ENCODE measurements at places on chromosomes 3 and 15. TPM values are rescaled to one million over a fixed set of nuclear protein-coding genes. Genes with fewer than 3 reads are reported as not detected.
A peak's percentile ranks its signal among the peaks of the same experiment; 100 is the strongest.

TIMMDC1 gene
- 113 TPM for polyA plus RNA-seq

MME gene
- 385 TPM for polyA plus RNA-seq

ECE2 gene
- 0.10 TPM for polyA plus RNA-seq

ERC2 gene
- polyA plus RNA-seq, result 4.0 TPM

GHSR gene
- not detected for polyA plus RNA-seq

MESP1 gene
- polyA plus RNA-seq, result 1.8 TPM

PAQR9 gene
- 0.68 TPM for polyA plus RNA-seq

CFAP161 gene
- polyA plus RNA-seq, result not detected

TGM5 gene
- not detected for polyA plus RNA-seq

CADM2 gene
- 0.44 TPM for polyA plus RNA-seq

NFKBIZ gene
- polyA plus RNA-seq, result 11.3 TPM

TGM4 gene
- 0.13 TPM for polyA plus RNA-seq

AP3B2 gene
- polyA plus RNA-seq, result 4.5 TPM

CNTN4 gene
- 28.0 TPM for polyA plus RNA-seq

SH3GL3 gene
- 10.4 TPM for polyA plus RNA-seq

GPR149 gene
- not detected for polyA plus RNA-seq

GRCh38 chr3:47404955-47405790 lies 24.4 kb downstream of the PTPN23 start:
- DNase-seq, result no peak

DNA sequence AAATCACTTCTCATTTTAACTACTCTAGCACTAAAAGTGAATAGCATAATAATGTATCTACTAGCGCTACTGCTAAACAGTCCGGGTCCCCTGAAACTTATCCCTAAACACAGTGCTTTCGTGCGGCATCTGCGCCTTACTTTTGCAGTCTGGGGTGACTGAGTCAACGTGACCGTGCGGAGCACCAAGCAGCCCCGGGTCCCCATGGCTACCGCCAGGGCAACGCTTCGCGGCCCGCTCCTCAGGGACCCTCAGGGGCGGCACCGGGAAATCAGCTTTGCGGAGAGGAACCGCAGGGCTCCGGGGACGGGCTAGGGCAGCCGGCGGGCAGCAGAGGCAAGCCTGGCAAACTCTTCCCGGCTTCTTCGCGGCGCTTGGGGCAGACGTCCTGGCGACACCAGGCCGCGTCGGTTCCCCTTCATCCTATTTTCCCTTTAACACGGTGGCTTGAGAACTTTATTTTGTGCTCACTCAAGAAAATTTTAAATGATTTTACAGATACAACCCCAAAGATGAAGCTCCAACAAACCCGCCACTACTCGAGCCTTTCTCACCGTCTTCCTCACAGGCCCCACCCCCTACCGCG lies 757 bp upstream of the DIPK2A start:
- peak; percentile 57 for DNase-seq

DNA sequence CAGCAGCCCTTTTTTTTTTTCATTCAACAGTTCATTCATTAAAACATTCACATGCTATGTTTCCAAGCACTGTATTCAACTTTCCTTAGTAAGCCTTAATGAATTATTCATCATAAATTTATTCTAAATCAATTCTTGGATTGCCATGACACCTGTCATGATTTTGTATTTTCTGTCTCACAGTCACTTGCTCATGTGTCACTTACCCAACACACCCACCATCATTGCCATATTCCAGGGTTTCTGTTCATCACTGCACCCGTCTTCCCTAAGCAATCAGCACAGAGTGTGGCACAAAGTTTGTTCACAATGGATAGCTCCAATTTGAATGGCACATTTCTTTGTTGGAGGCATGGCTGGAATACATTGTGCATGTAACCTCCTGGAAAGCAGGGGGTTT lies 27.2 kb downstream of the CPNE4 start:
- DNase-seq, result no peak

GRCh38 chr15:58404722-58405121 lies 27.1 kb upstream of the LIPC start:
- DNase-seq, result no peak

DNA sequence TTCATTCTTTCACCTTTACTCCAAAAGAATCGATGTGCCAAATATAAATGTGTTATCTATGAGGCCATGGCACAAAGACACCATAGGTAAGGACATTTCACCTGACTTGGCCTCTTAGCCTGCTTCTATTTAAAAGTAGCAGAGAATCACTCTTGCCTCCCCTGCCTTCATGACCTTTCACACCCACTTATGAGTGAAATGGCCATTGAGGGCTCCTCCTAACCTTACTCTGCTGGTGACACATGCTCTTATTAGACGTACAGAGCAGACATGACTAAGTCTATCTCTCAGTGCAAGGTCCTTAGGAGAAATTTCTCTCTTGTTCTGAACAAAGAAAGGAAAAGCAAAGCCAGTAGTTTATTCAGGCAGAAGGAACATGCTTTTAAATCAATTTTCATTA lies 150.7 kb downstream of the LRTM1 start:
- DNase-seq, result no peak

DNA sequence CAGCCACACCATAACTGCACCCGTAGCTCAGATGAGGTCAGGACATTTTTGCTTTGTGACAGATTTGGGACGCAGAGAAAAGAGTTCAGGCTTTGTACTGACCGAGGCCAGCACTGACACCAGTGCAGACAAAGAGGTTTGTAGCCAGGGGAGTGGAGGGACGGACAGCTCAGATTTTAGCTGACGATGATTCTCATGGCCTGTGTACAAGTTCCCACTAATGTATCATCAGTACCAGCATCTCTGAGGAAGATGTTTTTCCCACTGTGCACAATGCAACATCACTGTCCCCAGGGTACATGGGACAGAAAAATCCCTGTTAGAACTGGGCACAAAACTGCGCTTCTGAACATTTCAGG lies 112.7 kb downstream of the SLCO3A1 start:
- DNase-seq, result no peak

DNA sequence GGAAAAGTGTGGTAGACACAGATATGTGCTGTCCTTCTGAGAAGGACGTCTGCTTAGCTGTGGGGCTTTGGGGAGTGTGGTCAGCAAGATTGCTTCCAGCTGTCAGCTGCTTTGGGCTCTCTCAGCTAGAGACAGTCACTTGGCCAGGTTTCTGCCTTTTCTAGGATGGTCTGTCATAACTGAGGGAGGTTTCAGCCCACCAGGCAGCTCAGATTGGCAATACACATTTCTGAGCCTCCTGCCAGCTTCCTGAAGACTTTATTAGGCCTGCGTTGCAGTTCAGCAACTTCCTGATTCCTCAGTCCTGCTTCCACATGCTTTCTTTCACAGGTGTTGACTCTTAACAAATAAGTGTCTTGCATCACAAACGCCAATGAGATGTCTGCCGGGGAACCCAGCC lies 286.5 kb downstream of the SQOR start:
- DNase-seq, result no peak

DNA sequence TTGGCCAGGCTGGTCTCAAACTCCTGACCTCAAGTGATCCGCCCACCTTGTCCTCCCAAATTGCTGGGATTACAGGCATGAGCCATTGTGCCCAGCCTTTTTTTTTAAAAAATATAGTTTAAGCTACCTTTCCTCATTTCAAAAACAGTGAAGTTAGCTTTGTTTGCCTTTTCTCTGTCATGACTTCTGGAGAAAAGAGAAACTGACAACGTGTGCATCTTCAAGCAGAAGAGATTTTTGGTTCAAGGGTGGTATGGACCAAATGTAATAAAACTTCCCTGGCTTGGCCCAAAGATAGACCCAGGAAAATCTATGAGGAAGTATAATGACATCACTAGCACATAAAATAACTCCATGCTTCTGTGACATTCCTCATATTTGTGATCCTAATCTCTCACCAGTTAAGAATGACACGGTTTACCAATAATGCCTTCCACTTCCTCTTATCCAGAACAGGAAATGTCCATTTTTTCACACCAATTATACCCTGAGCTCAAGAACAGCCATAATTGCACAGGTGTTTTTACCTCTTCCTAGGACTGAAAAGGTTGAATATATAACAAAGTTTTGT lies 781.2 kb upstream of the NR2F2 start:
- no peak for DNase-seq

GRCh38 chr3:153595186-153595815 lies 433.3 kb downstream of the RAP2B start:
- peak; percentile 10 for DNase-seq

- no peak for DNase-seq
Observed at GRCh38 chr15:93894438-93895036, 336.8 kb upstream of the MCTP2 start.

DNA sequence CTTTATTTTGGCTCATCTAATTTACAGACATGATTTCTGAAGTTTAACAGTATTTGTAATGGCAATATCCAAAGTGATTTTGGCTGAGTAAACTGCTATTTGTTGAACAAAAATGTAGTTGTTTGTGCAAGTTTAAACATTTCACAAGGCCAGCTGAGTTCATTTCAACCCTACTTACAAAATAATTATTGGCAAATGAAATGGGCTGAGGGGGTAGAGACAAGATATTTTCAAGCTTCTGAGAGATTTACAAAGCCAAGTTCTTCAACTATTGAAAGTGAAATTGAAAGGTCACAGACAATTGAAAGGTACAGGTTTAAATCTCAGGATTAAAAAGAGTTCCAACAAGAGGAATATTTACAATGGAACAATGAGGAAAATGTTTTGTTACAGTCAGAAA lies 77.1 kb downstream of the DUT start:
- DNase-seq, result no peak

DNA sequence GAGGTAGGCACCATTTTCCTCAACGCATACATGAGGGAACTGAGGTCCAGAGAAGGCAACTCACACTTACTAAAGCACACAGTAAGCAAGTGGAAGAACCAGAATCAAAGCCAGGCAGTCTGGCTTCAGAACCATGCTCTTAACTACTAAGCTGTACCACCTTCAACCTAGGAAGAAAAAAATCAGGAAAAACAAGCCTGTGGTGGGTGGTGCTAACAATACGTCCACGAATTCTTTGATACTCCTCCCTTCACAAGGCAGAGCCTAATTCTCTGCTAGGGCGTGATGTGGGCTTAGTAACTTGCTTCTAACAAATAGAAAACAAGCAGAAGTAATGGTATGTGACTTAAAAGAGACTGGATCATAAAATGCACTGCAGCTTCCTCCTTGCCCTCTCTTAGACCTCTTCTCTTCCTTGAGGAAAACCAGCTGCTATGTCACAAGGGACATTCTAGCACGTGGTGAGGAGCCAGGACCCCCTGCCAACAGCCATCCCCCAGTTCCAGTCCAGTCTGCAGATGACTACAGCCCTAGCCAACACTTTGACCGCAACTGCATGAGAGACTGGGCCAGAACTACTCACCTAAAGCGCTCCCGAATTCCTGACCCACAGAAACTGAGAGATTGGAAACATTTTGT lies 36.9 kb downstream of the HACD2 start:
- peak; percentile 47 for DNase-seq

- DNase-seq, result no peak
Observed at GRCh38 chr15:36495456-36495991, 83.9 kb upstream of the CDIN1 start.

GRCh38 chr15:48002767-48003166 lies 118.0 kb upstream of the SLC24A5 start:
- DNase-seq, result no peak

DNA sequence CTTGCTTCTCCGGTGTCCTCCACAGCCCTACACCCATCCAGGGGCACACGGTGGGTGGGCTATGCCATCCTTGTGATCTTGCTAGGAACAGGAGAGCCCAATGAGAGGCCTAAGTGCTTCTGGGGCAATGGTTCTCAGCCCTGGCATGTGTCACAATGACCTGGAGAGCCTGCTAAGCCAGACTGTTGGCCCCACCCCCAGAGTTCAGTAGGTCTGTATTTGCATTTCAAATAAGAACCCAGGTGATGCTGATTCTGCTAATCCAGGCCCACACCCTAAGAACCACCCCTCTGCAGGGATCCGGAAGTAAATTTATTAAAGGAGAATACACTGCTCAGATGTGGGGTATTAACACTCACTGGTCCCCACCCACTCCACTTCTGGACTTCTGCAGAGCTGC lies 57.9 kb downstream of the RORA start:
- DNase-seq, result no peak

DNA sequence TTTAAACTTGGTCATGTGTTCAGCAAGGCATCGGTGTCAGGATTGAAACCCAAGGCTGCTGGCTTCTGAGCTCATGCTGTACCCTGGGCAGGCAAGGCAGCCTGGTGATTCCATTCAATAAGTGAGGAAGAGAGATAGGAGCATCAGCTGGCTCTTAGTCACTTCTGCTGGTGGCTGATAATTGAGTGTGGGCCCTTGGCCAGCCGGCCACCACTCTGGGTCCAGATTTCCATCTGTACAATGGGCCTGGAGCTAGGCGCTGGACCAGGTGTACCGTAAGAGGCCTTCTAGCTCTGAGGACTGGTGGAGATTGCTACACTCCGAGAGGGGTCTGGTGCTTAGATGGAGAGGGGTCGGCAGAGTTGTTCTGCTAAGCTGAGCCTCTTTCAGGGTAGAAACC lies 4.3 kb downstream of the CD276 start:
- DNase-seq, result no peak

GRCh38 chr3:73582535-73582934 lies 42.2 kb downstream of the PDZRN3 start:
- DNase-seq, result no peak

- DNase-seq, result peak; percentile 33
Observed at GRCh38 chr3:113695431-113695785, 1.0 kb downstream of the USF3 start.

DNA sequence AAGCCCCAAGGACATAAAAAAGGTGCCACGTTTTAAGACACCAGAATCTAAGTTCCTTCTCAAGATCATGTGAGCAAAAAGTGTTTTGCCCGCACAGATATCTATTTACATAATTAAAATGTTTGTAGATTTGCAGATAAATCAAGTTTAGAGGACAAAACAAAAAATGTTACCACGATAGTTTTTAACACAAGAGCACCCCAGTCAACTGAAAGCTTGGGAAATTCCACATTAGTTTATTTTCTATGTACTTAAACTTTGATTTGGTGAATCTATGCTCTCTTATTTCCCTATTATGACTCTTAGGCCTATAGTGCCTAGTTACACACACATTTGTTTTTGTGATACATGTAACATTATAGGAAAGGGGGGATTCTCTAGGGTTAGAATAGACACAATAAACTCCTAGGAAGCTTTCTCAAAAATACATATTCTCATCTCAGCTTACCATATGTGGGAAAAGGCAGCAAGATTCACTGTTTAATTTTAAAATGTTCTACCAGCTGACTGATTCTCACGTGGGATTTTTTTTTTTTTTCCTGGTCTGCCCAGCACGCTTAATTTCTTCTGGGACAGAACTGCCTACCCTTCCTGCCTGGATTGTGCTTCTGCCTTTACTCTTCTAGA lies 8.4 kb upstream of the LEKR1 start:
- no peak for DNase-seq

GRCh38 chr3:99586701-99587100 lies 51.7 kb upstream of the COL8A1 start:
- no peak for DNase-seq

- DNase-seq, result no peak
Observed at GRCh38 chr3:96466441-96466840, 348.0 kb upstream of the EPHA6 start.

DNA sequence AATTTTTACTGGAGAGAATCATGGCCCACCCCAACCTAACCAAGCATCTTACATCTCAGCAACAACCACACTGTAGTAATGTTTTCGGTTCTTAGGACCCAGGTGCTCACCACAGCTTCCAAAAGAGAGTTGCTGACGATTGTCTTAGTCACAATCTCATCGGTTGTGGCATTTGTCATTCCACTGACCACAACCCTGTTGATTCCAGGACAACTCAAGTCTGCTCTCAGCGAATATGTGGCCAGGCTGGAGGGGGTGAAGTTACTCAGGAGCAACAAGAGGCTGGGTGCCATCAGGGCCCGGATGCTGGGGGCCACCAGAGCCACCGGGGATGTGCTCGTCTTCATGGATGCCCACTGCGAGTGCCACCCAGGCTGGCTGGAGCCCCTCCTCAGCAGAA lies 25.9 kb downstream of the GALNT15 start:
- DNase-seq, result no peak

- DNase-seq, result no peak
Observed at GRCh38 chr3:179038216-179038898, 33.3 kb downstream of the ZMAT3 start.

All from renal pelvis (tissue), 12 donors.